ENCODE measurements at places on chromosomes 5 and 9.

GRCh38 chr9:92992549-92992948 lies 45.2 kb downstream of the FGD3 start:
- DNase-seq: no peak

GRCh38 chr5:75361310-75361709 lies 24.3 kb downstream of the HMGCR start:
- no peak for DNase-seq

GRCh38 chr9:2576631-2577030 lies 45.0 kb upstream of the VLDLR start:
- no peak for DNase-seq

DNA sequence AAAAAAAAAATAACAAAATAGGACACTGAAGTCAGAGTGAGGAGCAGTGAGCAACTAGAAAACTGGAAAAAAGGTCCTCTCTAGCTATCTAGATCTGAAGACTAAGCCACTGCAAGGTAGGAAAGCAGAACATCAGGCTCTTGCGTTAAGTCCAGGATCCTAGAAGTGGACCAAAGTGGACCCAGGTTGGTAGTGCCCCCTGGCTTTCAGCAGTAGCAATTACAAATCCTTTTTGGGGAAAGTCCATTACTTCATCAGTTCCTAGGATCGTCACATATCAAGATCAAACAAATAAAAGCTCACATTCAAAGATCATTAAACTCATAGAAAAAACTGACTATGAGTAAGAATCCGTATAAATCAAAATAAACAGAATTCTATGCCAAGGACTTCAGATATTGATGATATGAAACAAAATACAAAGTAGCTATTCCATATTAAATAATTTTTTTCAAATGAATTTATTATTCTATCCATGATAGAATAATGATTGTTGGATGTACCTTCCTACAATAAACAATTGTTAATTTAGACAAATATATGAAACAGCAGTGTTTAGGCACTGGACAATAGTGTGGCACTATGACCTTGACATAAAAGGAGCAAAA lies 6.5 kb upstream of the RICTOR start:
- DNase-seq: no peak

GRCh38 chr9:36479101-36479500 lies 79.0 kb upstream of the RNF38 start:
- no peak for DNase-seq

DNA sequence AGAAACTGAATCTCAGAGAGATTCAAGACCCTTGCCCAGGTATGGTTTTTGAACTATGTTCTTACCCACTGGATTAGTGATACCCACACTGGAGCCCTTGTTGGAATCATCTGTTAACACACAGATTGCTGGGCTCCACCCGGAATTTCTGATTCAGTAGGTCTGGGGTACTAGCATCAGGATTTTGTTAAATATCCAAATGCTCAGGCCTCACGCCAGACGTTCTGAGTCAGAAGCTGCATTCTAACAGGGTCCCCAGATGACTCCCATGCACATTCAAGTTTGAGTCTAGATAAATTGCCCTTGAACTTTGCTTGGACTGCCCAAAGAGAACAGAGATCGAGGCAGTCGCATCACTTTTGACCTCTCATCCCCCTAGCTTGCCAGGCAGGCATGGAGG lies 182.0 kb upstream of the WWC1 start:
- no peak for DNase-seq

- DNase-seq: no peak
Observed at GRCh38 chr9:129483415-129484351, 137.2 kb downstream of the C9orf50 start.

- no peak for DNase-seq
Observed at GRCh38 chr9:13013991-13014883, 239.4 kb downstream of the LURAP1L start.

- no peak for DNase-seq
Observed at GRCh38 chr9:92527832-92528521, 7.8 kb downstream of the ECM2 start.

- DNase-seq: no peak
Observed at GRCh38 chr5:65032250-65032649, 263.5 kb downstream of the CWC27 start.

All from activated naive CD8-positive, alpha-beta T cell treated with anti-CD3 and anti-CD28 coated beads, Interleukin-2, amount 50 U/mL, for 16 hours (primary cell).